Foreskin melanocyte (primary cell): ENCODE measurements at places on chromosomes 11 and 22.

GRCh38 chr11:111918390-111919256 lies at the start of gene C11orf52:
TSS of gene C11orf52 (plus strand) at chr11:111918913. CDS start at chr11:111918973, 60 bp downstream.
- DNase-seq: no peak

DNA sequence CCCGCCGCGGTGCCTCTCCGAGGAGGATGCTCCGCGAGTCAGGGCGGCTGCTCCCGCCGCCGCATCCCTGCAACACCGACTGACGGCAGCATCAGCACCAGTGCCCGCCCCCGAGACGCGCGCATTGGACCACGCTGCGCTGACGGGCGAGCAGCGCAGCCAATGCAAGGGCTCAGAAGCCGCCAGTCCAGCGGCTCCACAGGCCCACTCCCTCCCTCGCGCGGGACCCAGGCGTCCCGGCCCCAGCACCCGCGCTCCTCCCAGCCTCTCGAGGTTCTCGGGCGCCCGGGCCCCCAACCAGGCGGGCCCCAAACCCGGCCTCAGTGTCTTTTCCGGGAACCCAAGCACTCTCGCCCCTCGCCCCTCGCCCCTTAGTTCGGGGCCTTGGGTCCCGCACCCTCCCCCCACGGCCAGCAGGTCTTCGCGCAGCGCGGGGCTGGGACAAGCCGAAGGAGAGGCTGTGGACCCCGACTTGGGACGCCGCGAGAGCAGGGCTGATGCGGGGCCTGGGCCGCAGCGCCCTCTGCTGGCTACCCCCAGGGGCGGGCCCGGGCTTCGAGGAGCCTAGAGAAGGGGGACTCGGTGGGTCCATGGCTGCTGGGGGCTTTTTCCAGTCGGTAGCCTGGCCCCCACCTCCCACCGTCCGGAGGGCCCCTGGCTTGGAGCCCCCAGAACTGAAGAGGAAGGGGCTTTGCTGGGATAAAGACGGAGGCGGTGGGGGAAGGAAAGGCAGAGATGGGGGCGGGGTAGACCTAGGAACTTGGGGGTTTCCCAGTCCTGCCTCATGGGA lies at the start of gene NRXN2:
TSS of gene NRXN2 (minus strand) at position 81 of the 790 bp plus-strand sequence. CDS start 9,498 bp downstream, outside the sequence.
- DNase-seq: peak; percentile 42

DNA sequence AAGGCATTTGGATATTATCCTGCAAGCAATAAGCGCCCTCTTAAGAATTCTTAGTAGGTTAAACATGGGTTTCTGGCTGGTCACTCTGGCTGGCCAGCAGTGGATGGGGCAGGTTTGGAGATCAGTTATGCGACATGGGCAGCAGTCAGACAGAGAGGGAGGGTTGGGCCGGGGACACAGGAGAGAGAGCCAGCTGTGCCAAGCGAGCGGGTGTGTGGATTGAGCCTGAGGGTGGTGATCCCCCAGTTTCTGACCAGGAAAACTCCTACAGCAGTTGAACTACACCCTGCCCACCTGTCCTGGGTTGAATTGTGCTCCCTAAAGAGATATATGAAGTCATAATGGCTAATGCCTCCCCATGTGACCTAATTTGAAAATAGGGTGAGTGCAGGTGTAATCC lies 671.2 kb downstream of the TBC1D22A start:
- DNase-seq: no peak

- no peak for DNase-seq
Measured at GRCh38 chr11:99268886-99269285, 248.1 kb downstream of the CNTN5 start.

DNA sequence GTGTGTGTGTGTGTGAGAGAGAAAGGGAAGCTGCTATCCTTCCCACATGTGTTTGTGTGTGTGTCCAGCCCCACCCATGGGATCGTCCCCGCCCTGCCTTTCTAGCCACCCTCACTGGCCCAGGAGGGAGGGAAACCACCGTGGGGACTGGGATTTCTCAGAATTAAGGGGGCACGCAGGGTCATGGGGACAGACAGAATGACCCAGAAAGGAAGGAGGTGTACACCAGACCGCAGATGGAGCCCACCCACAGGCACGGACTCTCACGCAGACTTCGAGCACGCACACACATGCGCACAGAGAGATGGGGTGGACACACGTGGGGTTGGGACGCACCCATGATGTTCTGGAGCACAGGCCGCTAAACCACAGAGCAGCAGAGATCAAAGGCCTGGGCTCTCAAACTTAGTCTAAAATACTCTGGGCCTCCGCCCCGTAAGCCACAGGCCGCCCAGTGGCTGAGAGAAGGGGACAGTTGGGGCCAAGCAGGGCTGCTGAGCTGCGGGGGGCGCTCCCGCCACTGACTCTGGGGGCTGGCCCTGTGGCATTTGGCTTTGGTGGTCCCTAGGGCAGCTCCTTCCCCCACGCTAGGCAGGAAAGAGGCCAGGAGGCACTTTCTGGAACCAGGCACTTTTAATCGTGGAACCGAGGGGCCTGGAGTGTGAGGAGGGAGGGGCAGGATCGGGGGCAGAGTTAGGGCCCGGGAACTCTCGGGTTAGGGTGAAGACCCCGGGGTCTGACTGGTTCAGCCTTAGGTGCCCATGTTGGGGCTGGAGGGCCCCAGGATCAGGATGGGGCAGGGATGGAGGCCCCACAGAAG lies 1.5 kb downstream of the IFITM5 start:
- no peak for DNase-seq

GRCh38 chr11:95387325-95387724 lies 156.3 kb upstream of the SESN3 start:
- DNase-seq: no peak

DNA sequence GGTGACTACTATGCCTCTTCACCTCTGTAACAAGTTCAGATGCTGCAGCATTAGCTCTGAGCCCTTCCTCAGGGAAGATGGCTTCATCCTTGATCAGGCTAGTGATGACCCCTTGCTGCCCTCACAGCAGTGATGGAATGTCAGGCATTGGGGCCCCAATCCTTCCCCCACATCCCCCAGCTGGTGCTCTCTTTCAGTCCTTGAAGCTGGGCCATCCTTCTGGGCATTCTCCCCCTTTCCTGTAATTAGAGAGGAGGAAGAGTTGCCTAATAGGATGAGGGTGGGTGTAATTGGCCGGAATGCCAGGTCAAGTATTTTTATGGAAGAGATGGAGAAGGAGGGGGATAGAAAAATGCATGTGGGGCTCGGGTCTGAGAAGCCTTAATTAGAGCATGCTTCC lies 62.6 kb downstream of the TRAF6 start:
- no peak for DNase-seq

DNA sequence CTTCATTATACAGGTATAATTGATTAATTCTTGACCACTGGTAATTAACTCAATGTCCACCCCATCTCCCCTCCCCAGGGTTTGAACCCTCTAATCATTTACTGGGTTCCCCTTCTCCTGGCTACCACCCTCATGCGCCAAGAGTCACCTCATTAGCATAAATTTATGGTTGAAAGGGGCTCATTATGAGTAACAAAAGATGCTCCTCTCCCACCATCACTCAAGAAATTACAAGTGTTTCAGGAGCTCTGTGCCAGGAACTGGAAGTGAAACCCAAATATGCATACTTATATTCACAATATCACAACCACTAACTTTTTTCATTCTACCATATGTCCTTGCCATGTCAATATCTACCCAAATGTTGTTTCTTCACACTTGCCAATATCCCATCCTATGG lies 7.8 kb upstream of the STIP1 start:
- no peak for DNase-seq

DNA sequence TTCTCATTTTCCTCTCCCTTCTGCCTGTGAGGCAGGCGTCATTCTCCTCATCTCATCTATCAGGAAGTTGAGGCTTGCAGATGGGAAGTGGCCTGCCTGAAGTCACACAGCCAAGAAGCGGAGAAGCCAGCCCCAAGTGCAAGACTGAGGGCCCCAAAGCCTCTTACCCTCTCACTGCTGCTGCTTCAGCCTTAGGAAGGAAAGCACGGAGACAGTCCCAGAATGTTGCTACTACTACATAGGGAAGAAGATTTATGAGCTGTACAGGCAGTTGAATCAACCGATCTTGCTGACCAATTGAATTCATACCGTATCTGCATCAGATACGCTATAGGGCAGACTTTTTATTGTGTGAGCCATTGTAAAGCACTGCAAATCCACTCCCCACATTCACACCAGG lies 89.0 kb downstream of the CWC15 start:
- DNase-seq: no peak

- no peak for DNase-seq
Measured at GRCh38 chr11:45852018-45852711, 4.9 kb downstream of the CRY2 start.

DNA sequence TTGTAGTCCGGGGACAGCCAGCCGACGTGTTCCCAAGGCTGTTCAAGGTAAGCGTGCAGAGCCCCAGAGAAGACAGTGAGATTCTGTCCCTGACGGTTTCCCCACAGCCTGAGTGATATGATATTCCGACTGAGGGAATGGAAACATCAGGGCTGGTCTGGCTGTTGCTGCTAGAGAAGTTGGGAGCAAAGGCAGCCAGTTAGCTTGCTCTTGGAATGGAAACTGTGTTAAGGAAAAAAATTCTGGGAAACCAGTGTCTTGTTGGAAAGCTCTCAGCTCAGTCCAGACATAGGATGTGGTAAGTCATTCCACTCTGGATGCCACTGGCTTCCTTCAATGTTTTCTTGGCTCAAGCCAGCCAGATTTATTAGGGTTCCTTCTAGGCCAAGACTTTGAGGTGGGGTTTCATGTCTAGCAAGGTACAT lies 8.8 kb downstream of the CRY2 start:
- no peak for DNase-seq

DNA sequence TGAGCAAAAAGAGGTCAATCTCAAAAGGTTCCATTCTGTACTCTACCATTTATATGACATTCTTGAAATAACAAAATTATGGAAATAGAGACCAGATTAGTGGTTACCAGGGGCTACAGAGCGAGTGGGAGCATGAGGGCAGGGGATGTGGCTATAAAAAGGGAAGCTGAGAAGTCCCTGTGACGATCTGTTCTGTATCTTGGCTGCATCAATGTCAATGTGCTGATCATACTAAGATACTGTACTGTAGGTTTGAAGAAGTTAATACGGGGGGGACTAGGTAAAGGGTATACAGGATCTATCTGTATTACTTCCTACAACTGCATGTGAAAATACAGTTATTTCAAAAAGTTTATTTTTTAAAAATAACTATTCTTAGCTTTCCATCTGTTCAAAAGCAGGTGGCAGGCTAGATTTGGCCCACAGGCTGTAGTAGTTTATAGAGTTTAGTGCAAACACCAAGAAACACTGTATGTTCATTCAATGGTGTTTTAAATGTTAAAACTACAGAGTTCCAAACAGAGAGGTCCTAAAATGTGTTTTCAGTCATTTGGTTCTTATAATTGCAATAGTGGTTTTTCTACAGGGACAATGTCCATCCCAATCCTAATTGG lies 78.2 kb downstream of the SMCO4 start:
- DNase-seq: no peak

DNA sequence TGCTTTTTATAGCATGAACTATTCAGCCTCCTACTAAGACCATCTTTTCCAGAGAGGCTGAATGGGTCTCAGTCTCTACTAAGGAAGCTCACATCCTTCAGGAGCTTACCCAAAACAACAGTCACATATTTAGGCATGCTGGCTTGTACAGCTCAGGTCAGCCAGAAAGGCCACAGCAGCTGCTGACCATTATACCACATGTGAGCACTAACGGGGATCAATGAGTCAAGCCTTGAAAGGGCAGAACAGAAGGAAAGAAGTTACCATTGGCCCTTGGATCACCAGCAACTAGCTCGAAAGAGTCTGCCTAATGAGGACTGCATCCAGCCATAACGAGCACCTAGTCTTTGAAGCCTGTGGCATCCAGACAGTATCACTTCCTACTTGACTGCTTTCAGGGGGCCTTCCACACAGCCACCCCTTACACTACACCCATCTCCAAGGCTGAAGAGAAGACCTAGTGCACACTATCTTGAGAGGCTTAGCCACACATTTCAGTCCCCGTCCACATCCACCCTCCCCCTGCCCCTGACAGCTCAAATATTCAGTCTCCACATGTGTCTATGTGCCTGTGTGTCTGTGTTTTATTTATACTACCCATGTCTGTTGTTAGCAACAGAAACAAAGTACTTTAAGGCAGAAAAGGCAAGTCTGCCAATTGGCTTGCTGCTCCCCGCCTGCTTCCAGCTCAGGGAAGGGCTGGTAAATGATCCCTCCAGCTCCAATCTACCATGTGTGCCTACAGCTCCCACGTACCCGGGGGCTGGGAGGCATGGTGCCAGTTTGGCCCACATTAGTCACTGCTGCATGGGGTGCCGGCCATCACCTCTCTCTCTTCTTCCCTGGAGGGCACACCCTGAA lies 95.5 kb downstream of the RPL27A start:
- no peak for DNase-seq

GRCh38 chr11:84855508-84856245 lies 771.5 kb downstream of the DLG2 start:
- DNase-seq: no peak

- no peak for DNase-seq
Measured at GRCh38 chr11:41895081-41895480, 435.6 kb upstream of the LRRC4C start.

DNA sequence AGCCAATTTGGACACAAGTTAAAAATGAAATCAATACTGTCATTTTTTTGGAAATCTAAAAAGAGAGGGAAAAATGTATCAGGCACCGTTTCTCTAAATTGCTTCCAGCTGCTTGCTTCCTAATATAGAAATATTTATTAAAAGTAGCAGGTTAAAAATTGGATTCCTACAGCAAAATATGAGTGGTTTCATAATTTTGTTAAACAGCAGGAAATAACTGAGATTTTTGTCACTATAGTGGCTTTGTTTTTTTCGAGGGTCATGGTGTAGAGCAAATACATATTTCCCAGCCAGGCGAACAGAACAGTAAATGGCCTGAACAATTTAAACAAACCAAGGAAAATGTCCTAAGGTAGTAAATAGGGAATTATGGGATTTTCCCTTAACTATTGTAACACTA lies 159.7 kb downstream of the DDX10 start:
- no peak for DNase-seq

DNA sequence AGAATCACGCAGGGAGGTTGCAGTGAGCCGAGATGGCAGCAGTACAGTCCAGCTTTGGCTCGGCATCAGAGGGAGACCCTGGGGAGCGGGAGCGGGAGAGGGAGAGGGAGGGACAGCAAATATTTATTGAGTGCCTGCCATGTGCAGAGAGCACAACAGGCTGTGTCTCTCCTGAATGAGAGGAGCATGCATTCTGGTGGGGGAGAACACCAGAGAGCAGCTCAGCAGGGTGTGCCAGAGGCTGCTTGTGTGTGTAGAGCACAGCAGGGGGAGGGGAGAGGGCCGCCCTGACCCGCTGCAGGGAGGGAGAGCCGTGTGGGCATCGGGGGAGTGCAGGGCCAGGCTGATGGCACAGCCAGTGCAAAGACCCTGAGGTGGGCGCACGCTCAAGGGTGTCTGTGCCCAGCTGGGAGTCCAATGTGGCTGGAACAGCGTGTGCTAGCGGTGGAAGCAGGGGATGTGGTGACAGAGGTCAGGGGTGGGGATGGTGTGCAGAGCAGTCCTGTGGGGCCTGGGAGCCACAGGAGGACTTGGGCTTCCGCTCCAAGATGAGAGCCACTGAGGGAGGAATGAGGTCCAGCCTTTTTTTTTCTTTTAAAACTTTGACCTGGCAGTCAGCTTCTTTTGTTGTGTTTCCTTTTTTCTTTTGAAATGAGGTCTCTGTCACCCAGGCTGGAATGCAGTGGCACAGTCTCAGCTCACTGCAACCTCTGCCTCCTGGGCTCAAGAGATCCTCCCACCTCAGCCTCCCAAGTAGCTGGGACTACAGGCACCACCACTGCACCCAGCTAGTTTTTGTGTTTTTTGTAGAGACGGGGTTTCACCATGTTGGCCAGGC lies 12.0 kb downstream of the PPIL2 start:
- DNase-seq: no peak
